ENCODE measurements at places on chromosomes 1 and 21.

DNA sequence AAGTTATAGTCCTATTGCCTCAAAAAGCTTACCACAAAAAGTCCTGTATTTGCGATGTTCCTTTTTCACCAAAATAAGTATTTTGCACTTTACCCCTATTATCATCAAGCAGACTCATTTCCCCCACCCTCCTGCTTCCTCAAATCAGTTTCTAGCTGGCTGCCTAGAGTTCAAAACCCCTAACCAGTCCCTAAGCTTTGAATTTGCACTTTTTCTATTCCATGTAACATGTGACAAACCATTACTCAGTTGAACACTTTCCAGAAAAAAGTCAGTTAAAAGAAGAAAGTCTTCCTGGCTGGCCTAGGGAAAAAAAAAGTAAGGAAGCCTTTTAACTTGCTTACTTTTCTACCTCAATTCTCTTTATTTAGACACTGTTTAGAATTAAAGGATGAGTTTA is 8.2 kb downstream of the CEP170 start:
- no peak for DNase-seq

GRCh38 chr21:44492567-44493385 is 37.5 kb downstream of the LRRC3 start:
- DNase-seq: no peak

DNA sequence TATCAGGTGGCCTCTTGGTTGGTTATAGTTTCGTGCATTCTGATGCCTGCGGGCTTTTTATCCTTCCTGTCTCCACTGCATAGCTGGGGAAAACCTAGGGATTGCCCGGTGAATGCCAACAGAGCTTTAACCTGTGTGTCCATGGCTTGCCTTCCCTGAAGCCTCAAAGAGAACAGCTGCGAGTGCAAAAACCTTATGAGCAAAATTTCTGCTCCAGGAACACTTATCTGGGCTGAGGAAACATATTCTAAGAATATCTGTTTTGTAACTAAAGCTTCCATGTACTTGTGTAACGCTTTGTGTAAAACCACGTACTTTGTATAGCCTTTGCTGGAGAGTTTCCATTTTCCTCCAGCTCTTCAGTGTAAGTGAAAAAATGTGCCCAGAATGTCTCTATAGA is 7.2 kb downstream of the CNST start:
- no peak for DNase-seq

GRCh38 chr1:32066489-32066873 is 6.3 kb upstream of the TMEM39B start:
- no peak for DNase-seq

DNA sequence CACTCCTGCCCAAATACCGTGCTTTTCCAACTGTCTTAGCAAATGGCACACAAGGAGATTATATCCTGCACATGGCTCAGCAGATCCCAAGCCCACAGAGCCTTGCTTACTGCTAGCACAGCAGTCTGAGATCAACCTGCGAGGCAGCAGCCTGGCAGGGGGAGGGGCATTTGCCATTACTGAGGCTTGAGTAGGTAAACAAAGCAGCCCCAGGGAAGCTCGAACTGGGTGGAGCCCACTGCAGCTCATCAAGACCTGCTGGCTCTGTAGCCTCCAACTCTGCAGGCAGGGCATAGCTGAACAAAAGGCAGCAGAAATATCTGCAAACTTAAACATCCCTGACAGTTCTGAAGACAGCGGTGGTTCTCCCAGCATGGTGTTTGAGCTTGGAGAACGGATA is 70.1 kb upstream of the PTBP2 start:
- no peak for DNase-seq

DNA sequence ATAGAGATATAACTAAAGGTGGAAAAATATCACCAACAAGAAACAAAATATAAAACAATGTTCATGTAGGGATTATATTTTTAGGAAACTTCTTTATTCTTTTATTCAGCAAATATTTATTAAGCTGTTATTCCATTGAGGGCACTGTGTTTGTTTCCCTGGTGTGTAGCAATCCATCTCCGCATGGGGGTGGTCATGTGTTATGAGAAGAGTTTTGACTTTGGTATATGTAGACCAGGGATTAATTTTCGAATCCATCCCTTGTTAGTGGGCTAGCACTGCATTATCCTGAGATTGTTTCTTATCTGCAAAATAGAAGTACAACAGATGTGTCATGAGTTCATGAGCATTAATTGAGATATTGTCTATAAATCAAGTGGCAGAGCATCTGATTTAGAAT is 190.2 kb upstream of the LRRC7 start:
- DNase-seq: no peak

GRCh38 chr1:102837551-102837950 is 270.8 kb downstream of the COL11A1 start:
- DNase-seq: no peak

- DNase-seq: no peak
Measured at GRCh38 chr1:30984165-30984889, 75.8 kb upstream of the SDC3 start.

GRCh38 chr1:12324423-12324822 is 94.6 kb downstream of the VPS13D start:
- no peak for DNase-seq

DNA sequence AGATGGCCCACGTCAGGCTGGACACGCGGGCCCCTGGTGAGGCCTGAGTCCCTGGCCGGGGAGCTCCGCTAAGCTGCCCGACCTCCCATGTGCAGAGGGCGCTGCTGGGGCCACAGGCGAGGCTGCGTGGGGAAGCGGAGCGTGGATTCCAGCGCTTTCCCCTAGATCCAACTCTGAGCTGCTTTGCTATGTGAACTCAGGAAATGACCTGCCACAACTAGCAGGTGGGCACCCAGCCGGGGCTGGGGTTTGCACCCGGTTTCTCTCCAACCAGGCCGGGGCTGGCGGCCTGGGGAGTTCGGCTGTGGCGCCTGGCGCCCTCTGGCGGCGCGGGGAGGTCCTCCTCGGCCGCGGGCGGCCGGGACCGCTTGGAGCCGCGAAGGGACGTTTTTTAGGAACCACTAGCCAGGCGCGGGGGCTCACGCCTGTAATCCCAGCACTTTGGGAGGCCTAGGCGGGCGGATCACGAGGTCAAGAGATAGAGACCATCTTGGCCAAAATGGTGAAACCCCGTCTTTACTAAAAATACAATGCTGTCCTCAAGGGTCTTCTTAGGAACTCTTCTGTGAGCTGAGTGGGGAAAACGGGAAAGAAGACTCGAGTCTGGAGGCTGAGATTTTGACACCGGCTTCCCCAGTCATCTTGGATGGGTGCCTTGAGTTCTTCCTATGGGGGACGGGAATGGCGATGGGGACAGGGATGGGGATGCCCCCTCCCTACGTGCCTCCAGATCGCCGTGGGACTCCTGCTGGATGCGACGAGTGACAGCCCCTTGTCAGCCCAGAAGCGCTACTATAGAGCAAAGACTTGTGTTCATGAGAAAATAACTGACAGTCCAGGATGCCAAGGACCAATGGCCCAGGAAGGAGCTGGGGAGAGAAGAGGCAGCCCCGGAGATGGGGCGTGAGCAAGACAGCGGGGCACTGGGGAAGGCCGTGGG is 12.6 kb downstream of the PYCR2 start:
- DNase-seq: peak; percentile 76

DNA sequence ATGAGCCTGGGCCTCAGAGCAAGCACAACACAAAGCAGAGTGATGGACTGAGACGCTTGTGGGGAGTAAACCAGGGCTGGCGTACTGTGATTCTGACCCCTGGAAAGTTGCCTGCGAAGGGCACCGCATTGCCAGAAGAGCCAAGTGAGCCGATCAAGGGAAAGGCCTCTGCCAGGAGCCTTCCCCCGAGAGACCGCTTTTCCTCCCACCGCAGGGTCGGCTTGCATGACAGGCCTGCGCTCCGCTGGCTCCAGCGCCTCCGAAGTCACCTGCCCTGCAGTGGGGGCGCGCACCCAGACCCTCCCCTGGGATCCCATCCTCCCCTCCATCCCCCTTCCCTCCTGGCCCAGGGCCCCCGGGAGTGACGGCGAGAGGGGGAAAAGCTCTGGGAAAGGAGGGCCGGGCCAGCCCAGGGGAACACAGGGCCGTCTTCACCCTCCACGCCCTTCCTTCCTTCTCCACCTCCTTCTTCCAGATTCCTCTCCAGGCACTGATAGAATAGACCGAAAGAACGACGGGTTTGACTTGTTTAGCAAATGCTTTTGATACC is 165.0 kb downstream of the TRIM33 start:
- DNase-seq: no peak

GRCh38 chr1:47104816-47105215 is 32.4 kb upstream of the CYP4A22 start:
- no peak for DNase-seq

DNA sequence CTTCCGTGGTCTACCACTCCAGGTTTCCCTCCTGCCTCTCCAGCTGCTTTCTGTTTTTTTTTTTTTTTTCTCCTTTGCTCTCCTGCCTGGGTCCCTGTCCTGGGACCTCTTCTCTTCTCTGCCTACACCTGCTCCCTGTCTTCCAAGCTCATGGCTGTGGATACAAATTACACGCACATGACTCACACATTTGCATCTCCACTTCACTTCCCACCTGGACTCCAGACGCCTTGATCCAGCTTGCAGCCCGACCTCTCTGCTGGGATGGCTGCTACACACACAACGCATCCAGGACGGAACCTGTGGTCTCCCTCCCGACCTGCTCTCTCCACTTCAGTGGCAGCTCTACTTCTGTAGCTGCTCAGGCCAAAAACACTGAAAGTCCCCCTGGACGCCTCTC is 44.4 kb upstream of the B3GALT5 start:
- DNase-seq: no peak

- DNase-seq: no peak
Measured at GRCh38 chr1:157158967-157159366, 20.8 kb upstream of the ETV3 start.

DNA sequence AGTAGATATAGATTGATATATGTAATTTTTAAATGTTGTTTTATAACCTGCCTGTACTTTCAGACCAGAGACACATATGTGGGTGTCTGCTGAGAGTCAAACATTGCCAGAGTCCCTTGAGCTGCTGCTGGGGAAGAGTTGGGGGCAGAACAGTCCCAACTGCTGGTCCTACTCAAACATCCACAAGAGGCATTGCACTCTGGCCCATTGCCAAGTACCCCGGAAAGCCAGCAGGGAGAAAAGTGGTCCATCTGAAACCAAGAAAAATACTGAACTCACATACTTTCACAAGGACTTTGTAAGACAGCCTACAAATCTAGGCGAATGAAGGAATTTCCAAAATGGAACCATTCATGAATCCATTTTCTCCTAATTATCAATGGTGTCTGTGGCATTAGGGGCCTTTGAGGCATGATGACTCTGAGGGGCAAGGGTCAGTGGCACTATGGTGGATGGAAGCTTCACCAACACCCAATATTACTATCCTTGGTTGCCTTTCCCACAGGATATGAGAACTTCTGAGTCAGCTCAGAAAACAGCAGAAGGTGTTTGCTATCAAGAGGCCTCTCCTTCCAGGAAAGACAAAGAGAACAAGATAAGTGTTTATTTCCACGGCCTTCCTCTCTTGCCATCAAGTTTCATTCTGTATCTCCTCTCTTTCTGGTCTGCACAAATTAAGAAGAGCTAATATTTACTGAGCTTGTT is 7.3 kb upstream of the TBX15 start:
- no peak for DNase-seq

DNA sequence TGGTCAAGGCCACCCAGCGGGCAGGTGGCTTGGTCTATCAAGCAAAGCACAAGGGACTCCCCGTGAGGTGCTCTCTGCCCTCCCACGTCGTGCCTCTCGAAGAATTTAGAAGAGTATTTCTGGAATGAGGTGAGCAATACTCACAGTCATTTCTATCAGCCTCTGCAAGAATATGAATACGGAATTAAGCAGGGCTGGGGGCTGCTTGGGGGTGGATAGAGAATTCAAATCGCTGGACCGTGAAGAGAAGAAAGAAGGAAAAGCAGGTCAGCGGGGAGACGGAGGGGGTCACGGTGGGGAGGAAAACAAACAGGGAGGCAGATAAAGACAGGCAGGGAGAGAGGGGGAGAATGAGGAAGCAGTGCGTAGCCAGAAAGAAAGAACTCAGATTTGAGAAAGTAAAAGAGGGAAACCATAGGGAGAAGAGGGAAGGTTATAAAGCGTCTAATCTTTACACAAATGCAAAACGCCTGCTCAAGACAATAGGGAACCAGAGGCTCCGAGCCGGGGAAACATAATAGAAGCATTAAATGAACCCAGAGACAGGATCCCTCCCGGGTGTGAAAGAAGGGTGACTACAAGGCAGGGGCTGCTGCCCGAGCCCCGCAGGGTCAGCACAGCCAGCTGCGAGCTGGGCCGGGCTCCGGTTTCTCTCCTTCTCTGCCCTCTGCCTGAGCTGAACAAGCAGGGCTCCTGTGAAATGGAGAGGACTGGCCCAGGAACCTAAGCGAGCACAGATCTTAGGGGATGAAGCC is 2.1 kb upstream of the EDN2 start:
- no peak for DNase-seq

DNA sequence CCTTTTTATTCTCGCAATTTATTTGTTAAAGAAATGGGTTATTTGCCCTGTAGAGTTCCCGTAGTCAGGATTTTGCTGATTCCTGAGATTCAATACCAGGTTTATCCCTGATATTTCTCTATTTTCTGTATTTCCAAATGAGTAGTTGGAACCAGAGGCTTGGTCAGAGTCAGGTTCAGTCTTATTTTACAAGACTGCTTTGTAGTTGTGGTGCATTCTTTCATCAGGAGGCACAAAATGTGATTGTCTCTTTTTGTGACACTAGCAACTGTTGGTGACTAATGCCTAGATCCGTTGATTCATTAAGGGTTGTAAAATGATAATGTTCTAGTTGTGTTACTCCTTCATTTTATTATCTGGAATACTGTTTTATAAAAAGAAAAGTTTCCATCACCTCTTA is 95.5 kb upstream of the TPTE start:
- no peak for DNase-seq

DNA sequence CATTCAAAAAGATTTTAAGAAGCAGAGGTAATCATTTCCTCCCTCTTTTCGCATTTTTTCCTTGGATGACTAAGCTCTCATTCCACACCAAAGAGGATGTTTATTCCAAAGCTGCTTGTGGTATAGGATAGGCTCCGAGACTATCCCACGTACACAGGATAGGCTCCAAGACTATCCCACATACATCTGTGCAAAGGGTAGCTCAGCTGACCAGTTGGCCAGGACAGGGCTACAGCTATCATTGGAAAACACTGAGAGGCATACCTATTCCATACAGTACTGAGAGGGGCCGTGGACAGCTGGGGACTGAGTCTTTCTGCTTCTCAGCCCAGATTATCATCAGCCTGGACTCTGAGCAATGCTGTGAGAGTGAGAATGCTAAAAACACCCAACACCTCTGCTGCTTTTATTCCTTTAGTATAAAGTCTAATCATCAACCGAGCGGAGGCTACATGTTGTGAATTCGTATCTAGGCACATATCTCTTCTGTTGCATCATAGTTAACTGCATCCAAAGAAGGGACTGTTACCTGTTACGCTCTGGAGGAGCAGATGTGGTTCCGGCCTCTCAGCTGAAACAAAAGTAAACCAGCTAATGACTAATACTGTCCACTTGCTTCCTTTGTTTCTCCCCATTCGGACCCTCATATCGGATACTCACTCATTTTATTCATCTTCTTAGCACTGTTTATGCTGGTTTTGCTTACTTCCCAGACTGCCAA is 141.0 kb downstream of the TNFSF18 start:
- DNase-seq: no peak

GRCh38 chr1:159341736-159342135 is 39.6 kb downstream of the FCER1A start:
- no peak for DNase-seq

- DNase-seq: no peak
Measured at GRCh38 chr1:97210307-97210706, 488.7 kb downstream of the PTBP2 start.
